ENCODE measurements at places on chromosomes 1 and 21.

DNA sequence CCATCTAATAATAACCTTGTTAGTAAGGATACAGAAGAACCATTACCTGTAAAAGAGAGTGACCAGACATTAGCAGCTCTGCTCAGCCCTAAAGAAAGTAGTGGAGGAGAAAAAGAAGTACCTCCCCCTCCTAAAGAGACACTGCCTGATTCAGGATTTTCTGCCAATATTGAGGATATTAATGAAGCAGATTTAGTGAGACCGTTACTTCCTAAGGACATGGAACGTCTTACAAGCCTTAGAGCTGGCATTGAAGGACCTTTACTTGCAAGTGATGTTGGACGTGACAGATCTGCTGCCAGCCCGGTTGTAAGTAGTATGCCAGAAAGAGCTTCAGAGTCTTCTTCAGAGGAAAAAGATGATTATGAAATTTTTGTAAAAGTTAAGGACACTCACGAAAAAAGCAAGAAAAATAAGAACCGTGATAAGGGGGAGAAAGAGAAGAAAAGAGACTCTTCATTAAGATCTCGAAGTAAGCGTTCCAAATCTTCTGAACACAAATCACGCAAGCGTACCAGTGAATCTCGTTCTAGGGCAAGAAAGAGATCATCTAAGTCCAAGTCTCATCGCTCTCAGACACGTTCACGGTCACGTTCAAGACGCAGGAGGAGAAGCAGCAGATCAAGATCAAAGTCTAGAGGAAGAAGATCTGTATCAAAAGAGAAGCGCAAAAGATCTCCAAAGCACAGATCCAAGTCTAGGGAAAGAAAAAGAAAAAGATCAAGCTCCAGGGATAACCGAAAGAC is 11.6 kb downstream of the SON start:
- DNase-seq: no peak

DNA sequence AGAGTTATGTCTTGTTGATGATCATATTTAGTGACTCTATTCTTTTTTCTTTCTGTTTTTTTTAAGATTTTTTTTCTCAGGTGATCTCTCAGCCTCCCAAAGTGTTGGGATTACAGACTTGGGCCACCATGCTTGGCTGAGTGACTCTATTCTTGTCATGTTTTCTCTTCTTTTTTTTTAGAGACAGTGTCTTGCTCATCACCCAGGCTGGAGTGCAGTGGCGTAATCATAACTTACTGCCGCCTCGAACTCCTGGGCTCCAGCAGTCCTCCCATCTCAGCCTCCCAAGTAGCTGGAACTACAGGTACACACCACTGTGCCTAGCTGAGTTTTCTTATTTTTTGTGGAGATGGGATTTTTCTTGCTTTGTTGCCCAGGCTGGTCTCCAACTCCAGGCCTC is 36.9 kb downstream of the ZMYM4 start:
- no peak for DNase-seq

DNA sequence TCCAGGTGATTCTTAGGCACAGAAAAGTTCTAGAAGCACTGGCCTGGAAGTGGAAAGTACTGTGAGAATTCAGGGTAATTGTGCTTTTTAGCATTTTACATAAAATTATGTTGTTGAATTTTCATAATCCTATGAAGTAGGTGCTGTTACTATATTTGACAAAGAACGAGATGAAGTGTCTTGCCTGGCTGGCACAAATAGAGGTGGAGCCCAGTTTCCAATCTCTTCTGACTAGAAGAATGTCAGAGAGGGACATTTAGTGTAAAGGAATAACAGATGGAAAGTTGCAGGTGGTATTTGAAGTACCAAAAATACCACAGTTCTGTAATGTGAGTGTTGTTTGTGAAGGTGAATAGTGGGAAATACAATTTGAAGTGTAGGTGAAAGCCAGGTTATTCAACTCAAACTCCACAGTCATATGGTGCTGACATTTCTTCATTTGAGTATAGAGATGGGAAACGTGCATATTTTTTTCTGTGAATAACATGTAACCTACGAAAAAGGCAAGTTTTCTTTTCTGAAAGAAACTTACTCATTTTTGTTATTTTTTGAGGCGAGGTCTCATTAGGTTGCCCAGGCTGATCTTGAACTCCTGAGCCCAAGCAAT is 3.5 kb upstream of the TMCO2 start:
- no peak for DNase-seq

DNA sequence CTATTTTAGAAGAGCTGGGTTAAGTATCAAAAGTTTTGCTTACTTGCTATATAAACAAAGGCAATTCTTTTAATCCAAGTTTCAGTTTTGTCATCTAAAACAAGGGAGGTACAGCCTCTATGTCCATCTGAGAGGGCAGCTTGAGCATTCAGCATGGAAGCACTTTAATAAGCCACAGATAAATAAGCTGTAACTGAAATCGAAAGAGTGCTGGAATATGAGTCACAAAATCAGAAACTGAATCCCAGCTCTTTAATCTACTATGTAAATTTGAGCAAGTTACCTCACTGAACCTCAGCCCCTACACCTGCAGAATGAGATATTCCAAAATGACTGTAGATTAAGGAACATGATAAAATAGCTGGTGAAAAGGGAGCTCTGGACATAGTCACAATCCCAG is 80.0 kb upstream of the HP1BP3 start:
- DNase-seq: no peak

DNA sequence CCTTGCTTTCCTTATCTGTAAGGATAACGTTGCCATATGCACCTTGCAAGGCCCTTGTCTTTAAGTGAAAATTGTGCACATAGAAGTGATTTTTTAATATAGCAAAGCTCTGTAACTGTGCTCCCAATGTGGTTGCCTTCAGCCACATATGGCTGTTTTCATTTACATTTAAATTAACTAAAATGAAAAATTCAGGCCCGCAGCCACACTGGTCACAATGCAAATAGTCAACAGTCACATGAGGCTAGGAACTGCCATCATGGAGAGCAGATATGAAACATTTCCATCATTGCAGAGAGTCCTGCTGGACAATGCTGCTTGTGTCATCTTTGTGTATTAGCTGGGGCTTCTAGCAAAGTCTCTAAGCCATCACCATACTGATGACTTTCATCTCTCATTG is 83.4 kb downstream of the PGBD5 start:
- no peak for DNase-seq

GRCh38 chr1:234969011-234969441 is 159.6 kb downstream of the TOMM20 start:
- DNase-seq: no peak

DNA sequence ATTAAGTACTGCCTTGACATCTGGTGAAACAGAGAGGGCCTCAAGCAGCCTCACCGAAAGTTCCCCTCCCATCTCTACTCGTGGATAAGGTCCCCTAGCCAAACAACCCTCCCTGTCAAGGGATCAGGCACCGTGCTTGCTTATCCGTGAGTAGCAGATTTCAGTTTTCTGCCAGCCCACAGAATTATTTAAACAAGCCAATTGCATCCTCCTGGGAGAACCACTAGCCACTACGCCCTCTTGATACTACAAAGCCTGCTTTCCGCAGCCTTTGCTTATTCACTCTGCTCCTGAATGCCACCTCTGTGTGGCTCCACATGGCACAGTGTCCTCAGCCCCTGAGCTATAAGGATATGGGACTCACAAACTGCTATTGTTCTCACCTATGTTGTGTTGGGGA is 5.9 kb upstream of the TFF2 start:
- no peak for DNase-seq

GRCh38 chr1:4796161-4797015 is 142.0 kb downstream of the AJAP1 start:
- DNase-seq: no peak

DNA sequence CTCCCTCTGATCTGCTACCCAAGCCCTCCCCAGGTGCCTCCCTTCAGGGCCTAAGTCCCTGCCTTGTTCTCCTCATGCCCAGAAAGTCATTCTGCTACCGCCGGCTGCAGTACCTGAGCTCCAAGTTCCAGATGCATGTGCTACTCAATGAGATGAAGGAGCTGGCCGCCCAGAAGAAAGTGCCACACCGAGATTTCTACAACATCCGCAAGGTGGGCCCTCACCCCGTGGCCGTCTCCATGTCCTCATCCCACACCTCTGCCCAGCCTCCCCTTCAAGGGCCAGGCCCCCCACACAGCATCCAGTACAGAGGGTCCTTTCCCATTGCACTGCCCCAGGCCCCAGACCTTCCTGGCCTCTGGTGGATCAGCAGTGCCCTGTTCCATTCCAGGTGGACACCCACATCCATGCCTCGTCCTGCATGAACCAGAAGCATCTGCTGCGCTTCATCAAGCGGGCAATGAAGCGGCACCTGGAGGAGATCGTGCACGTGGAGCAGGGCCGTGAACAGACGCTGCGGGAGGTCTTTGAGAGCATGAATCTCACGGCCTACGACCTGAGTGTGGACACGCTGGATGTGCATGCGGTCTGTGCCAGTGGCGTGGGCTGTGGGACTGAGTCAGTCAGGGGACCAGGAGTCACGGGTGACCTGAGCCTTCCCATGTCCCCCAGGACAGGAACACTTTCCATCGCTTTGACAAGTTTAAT is 8.2 kb downstream of the AMPD2 start:
- DNase-seq: no peak

- no peak for DNase-seq
Observed at GRCh38 chr1:245023222-245023621, 131.6 kb upstream of the KIF26B start.

GRCh38 chr1:85417876-85418275 is 47.1 kb downstream of the DDAH1 start:
- no peak for DNase-seq

DNA sequence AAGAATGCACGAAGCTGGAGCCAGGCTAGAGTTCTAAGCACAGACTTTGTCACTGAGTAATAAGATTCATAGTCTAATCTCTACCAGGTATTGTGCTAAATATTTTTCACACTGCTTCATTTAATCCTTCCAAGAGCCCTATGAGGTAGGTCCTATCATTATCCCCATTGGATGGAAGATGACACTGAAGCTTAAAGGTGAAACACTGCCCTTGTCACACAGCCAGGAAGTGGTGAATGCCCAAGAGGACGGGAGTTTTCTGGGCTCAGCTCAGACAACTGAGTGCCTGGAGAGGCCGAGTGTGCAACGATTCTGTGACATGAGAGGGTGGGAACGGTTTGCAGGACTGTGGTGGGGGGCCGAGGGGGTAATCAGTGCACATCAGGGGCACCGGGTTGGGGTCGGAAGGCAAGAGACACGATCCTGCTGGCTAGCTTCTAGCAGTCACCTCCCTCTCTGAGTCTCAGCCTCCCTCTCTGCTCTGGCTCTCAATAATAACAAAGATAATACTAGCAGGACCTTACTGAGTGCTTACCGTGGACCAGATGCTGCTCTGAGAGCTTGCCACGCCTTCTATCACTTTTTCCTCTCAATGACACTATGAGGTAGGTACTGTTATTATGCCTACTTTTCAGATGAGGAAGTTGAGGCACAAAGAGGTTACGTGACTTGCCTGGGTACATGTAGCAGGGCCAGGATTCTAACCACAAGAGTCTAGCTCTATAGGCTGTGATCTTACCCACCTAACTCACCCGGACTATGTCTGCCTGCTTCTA is 12.4 kb downstream of the KCNQ4 start:
- no peak for DNase-seq

DNA sequence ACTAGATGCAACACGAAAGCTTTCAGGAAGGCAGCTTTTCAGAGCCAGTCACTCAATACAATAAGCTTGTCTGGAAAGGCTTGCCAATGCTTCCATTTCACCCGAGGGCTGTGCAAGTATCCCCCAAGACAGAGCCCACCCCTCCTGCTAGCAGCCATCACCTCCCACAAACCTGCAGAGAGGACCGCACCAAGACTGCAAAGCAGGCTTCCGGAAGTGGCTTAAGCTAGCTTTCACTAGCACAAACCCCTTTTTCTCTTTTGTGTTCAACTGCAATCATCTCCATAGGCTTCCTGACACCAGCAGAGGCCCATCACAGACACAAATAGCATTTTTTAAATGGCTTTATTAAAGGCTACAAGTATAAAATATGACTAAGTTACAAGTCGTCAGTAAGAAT is 31.5 kb downstream of the C1orf198 start:
- no peak for DNase-seq

DNA sequence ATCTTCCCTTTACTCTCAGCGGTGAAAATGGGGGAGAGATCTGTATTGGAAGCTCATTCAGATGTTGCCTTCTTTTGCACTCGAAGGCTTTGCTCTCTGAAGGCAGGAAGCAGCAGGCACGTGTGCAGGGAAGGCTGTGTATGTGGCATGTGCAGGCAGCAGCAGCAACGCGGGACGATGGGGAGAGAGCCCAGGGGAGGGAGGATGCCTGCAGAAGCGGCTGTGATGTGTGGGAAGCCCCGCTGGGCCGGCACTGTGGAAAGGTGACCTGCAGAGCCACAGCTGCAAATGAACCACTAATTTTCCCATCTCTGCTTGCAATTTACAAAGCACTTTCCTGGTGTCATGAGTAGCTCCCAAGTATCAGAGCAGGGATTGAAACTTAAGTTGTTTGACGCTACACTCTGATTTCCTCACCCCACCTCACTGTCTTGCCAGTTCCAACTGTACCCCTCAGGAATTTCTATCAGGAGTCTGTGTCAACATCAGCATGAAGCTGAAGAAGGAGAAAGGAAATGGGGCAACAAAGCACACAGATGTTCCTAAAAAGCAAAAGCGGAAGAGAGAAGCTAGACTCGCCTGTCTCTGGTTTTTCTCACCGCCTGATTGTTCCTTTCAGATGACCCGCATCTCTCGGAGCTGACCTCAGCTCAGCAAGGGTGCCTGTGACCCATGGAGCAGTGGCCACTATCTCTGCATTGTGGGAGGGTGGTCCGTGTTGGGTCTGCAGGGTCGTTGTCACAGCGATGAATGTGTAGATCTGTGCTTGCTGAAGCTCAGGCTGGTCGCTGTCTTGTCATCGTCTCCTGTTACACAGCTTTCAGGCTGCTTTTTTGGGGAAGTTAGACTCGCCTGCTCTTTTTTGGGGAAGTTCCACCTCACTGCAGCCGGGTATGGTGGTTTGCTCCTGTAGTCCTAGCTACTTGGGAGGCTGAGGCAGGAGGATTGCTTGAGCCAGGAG is 156.1 kb downstream of the KIF26B start:
- DNase-seq: no peak

DNA sequence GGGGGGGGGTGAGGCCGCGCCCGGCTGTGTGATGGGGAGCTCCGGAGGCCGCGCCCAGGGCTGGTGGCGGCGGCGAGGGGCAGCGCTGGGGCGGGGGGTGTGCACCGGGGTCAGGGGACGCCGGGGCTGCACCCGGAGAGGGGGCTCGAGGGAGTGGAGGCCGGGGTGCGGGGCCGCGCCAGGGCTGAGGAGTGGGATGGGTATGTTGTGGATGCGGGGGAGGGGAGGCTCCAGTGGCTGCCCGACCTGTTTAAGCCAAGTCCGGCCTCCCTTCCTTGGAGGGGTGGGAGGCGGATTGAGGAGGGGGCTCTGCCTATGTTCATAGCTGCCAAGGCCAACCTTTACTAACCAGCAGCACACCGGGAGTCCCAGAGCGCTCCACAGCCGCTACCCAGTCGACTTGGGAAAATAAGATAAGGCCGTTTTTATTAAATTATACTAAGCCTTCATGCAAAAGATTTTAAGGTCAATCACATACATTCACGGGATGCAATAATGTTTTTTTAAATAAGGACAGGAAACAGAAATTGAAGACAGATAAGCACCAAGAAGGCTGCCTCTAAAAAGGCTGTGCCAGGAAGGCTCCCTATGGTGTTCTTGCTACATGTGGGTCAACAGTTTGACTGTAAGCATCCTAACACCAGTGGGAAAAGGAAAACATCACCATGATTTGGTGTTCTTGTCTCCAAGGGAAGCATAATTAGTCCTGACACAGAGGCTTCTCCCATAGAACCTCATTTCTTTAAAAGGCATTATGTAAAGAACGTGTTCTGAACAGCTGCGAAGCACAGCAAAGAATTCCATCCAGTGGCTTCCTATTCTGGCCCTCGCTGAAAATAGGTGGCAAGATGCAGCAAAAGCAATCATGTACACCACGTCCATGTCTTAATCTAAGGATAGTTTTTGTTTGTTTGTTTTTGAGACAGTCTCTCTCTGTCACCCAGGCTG is 626 bp upstream of the HLCS start:
- no peak for DNase-seq

- DNase-seq: no peak
Observed at GRCh38 chr21:36980280-36981048, 14.0 kb upstream of the HLCS start.

Data from smooth muscle cell of the brain vasculature (primary cell).